ENCODE measurements at places on chromosomes 3 and 15.

DNA sequence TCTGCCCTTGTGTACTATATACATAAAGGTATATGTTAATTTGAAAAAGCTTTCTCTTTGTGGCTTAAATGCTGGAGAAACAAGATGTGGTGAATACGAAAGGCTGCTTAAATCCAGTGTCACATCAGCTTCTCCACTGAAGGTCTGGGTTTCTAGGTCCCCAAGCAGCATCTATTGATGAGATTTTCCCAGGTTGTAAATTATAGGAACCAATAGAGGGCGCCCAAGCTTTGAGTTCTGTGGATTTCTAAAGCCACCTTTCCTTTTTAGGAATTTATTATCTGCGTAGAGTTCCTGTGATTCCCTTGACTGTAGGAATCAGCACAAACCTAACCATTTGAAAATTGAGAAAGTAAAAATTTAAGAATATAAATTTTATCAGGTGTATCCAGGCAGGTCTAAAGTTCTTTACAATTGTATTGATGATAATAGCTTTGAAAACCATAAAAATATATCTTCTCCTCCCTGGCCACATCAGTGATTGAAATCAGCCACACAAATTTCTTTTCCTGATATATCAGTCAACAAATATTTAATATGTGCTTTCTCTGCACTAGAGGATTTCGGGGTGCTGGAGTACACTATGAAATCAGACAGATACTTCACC lies 88.3 kb upstream of the ADAMTSL3 start:
- DNase-seq = no peak

DNA sequence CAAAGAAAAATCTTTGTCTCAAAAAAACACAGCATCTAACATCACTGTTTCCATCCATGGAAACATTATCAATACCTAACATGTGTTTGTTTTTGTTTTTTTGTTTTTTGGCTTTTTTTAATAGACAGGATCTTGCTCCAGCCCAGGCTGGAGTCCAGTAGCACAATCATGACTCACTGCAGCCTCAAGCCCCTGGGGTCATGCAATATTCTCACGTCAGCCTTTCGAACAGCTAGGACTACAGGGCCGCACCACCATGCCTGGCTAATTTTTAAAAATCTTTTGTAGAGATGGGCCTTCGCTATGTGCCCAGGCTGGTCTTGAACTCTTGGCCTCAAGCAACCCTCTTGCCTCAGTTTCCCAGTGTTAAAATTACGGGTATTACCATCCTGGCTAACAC lies 52.8 kb downstream of the RAF1 start:
- no peak for DNase-seq

DNA sequence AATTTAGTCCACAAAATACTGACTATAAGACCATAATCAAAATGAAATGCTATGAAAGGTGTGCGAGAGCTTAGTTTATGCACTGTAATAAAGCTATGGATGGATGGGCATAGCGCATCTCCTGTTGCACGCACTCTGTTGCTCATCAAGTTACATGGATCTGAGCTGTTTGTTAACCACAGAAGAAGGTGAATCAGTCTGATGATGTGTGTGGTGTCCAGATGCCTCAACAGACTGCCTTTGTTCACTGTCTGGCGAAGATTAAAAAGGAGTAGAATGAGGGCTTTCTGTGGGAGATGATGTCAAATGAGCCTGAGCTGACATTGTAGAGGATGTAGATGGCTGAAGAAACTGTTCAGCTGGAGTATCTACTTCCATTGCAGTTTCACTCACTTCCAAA lies 36.1 kb downstream of the NSMCE3 start:
- no peak for DNase-seq

DNA sequence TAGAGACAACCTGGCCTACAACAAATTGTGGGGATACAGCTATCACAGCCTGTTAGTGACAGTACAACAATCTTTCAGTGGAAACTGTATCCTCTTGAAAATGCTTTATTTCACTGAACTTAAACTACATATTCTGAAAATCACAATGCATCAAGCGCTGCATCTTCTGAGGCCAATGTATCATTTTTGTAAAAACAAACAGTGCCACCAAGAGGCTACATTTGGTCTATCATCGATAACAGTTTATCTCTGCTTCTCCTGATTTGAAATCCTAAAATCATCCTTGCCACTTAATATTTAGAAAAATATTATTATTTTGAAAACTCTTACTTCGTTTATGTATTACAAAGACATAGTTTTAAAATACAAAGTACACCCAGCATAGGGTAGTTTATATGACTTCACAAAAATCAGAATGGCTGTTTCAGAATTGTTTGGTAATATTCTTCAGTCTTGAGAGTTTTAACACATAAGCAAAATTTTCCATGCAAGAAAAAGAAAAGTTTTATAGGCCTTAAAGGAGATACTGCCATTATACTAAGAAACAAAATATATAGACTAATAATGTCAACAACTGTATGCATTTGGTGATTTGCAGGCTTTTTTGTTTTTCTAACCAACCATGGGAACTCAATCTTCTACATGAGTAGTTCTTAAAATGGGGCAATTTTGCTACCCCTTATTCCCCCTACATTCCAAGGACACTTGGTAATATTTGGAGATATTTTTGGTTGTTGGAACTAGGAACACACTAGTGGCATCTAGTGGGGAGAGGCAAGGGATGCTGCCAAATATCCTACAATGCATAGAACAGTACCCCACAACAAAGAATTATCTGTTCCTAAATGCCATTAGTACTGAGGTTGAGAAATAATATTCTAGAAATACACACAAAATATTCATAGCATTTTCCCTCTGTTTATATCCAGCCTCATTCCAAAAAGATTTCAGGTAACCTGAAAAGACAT lies 42.3 kb downstream of the WDR72 start:
- no peak for DNase-seq

GRCh38 chr3:29478611-29479010 lies 197.7 kb downstream of the RBMS3 start:
- no peak for DNase-seq
